ENCODE measurements at places on chromosomes 1 and 21. TPM values are rescaled to one million over a fixed set of nuclear protein-coding genes. Genes with fewer than 3 reads are reported as not detected.

GRCh38 chr1:241857131-241857530 lies 9.1 kb downstream of the EXO1 start:
- DNase-seq = no peak

- no peak for DNase-seq
These were observed 120.5 kb downstream of the LRRC7 start for GRCh38 chr1:69688193-69688592.

GRCh38 chr1:163161337-163161736 lies 41.4 kb downstream of the RGS5 start:
- no peak for DNase-seq

DDAH1 gene
- 32.9 TPM for total RNA-seq

DNA sequence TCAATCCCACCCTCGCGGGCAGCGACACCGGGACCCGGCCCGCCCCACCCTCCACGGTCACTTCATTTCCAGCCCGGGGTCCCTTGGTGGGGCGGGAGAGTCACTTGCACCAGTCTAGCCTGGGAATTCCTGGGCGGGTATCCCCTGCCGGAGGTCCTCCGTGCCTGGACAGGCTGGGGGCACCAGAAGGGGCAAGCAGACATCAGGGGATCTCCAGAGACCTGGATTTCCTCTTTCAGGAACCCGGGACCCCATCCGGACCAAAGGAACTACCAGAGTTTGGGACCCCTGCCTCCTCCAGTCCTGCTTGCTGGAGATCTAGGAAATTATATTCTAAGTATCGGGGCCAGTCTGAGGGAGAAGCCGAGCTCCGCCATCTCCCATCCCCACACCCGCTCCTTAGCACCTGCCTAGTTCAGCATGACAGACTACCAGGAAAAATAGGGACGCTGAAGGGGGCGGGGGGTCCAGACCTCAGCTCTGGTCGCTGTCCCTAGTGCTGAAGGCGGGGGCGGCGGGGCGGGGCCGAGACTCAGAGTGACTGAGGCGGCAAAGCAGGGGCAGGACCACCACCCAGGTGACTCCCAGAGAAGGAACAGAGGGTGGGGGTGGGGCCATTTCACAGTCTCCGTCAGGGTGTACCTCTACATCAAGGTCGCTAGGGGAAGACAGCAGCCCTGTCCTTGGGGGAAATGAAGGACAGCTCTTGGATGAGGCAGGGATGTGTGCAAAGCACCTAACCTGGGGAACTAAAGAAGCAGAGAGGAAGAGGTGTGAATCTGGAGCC lies 832 bp downstream of the HCN3 start:
- no peak for DNase-seq

DNA sequence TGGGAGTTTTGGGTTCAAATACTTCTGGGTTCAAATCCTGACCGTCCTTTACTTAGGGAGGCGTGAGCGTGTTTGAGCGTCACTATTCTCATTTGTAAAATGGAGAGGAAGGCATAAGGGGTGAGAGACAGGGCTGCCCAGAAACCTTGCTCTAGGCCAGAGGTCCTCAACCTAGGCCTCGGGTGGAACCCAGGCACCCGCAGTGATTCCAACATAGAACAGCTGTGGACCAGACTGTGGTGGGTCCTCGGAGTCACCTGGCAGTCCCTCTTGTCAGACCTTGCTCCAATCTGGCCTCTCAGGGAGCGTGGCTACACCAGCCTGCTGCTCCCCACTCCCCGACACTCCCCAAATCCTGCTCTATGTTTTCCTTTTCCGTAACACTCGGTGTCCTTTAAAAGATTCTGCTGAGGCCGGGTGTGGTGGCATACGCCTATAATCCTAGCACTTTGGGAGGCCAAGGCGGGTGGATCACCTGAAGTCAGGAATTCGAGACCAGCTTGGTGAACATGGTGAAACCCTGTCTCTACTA lies 116.4 kb downstream of the PGBD5 start:
- no peak for DNase-seq

MAP3K21 gene
- total RNA-seq = 2.6 TPM

TMEM79 gene
- 3.2 TPM for total RNA-seq

LDLRAD1 gene
- not detected for total RNA-seq

- no peak for DNase-seq
These were observed 304.0 kb downstream of the DUSP10 start for GRCh38 chr1:221437926-221438325.

LCE7A gene
- not detected for total RNA-seq

LCE3E gene
- not detected for total RNA-seq

FMO3 gene
- total RNA-seq = 0.48 TPM

DNA sequence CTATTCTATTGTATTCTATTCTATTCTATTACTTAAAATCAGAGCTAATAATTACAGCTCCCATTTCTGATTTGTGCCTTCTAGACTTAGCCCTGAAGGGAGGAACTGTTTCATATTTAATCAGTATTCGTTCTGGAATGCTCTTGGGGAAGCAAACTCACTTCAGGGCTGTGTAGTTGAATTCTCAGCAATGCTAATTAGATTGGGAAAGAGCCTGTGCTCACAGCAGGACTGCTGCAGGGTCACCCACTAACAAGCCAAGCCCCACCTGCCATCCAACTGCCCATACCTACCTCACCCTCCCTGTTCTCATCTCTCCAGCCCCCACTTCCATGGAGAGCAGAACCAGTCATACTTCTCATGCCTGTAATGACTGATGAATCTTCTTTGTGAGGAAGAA lies 464.2 kb downstream of the PTPRU start:
- DNase-seq = no peak

DNA sequence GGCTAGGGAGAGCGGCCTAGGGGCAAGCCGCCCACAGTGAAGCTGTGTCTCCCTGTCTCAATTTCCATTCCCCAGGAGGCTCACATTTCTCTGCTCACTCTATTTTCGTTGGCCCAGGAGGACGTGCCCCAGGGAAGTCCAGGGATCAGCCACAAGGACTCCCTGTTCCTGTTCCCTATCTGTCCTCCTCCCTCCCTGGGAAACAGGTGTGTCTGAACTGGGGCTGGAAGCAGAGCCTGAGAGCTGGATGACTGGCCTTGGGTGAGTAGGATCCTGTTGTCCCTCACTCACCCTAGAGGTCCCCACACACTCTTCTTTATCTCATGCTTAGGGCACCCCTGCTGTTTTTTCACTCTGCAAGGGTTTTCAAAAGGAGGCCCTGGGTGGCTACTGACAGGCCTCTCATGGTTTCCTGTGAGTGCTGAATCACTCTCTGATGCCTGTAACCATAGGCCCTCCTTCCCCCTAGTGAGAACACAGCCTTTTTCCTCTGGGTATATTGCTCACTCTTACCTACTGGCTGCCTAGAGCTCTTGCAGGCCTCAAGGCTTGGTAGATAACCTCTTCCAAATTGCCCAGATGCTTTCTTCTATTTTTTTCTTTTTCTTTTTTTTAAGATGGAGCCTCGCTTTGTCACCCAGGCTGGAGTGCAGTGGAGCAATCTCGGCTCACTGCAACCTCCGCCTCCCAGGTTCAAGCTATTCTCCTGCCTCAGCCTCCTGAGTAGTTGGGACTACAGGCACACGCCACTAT lies 3.3 kb upstream of the UTP11 start:
- DNase-seq = no peak

GRCh38 chr1:76786222-76786621 lies 81.1 kb upstream of the ST6GALNAC5 start:
- DNase-seq = no peak

GRCh38 chr1:36352125-36352909 lies 28.9 kb upstream of the EVA1B start:
- DNase-seq = no peak

GRCh38 chr1:37726751-37727585 lies 34.7 kb downstream of the CDCA8 start:
- DNase-seq = no peak

- no peak for DNase-seq
These were observed 19.7 kb upstream of the RIPK4 start for GRCh38 chr21:41786509-41786987.

SIM2 gene
- total RNA-seq = 0.63 TPM

DNA sequence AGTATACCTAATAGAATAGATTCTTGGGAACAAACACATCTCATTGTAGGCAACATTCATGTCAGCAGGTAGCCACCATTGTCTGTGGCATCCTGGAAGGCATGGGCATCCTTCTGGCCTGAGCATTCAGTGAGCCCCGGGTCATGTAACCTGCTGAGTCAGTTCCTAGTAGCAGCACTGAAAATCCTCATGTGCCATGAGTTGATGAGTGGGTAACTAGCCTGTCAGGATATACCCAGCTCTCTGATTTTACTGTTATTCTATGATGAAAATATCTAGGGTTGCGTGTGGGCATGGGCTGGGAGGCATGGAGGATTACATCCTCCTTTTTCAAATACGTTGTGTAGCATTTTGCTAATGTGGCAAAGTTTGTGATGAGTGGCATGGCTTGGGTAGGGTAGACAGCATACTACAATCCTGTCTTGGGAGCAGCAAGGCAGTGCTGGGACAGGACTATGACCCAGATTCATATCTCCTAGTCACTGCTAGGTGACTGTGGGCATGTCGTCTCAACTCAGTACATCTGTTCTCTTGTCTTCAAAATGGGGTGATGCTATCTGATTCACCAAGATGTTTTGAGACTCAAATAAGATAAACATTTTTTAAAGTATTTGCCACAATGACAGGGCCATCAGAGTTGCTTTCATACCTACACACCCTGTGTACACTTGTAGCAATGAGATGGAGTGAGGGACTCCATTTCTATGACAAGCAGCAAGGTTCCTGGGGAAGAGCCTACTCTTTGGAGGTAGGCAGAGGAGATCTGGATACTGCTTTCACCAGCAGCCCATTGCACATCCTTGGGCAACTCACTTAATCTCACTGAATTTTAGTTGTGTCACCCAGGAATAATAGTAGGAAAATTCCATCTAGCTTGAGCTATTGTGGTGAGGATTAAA lies 62.5 kb downstream of the CD58 start:
- no peak for DNase-seq
